Testis (tissue), 5 donors: ENCODE measurements at places on chromosomes 11 and 22. TPM values are rescaled to one million over a fixed set of nuclear protein-coding genes. Genes with fewer than 3 reads are reported as not detected.

Gene PSMA1
- 117 TPM for polyA plus RNA-seq

Gene OR5D16
- not detected for polyA plus RNA-seq

Gene TTC9C
- 41.5 TPM for polyA plus RNA-seq

Gene LRRN4CL
- 5.0 TPM for polyA plus RNA-seq

Gene SLC22A8
- polyA plus RNA-seq, result not detected

Gene RIMBP3C
- polyA plus RNA-seq, result 14.4 TPM

Gene GLYAT
- polyA plus RNA-seq, result 1.9 TPM

Gene CHRM1
- 0.45 TPM for polyA plus RNA-seq

Gene OR52A1
- polyA plus RNA-seq, result not detected

Gene SPON1
- polyA plus RNA-seq, result 11.9 TPM

Gene UCP2
- polyA plus RNA-seq, result 52.3 TPM

Gene TRIM48
- not detected for polyA plus RNA-seq

Gene LRFN4
- polyA plus RNA-seq, result 27.2 TPM
